ENCODE measurements at places on chromosomes 16 and 17. TPM values are rescaled to one million over a fixed set of nuclear protein-coding genes. Genes with fewer than 3 reads are reported as not detected.

MT4 gene
- not detected for total RNA-seq

CHD9NB gene
- total RNA-seq, result 12.3 TPM

OR3A3 gene
- 5.3 TPM for total RNA-seq

MBTD1 gene
- 41.9 TPM for total RNA-seq

GRCh38 chr16:3745751-3746355 lies 28.5 kb upstream of the TRAP1 start:
- no peak for DNase-seq

- peak; percentile 55 for DNase-seq
These were observed 986 bp downstream of the HAPSTR1 start for GRCh38 chr16:9092282-9092977.

- peak; percentile 66 for DNase-seq
These were observed 94.4 kb upstream of the CIBAR2 start for GRCh38 chr16:85206472-85207356.

- no peak for DNase-seq
These were observed 10.2 kb downstream of the FOXF1 start for GRCh38 chr16:86520317-86521210.

DNA sequence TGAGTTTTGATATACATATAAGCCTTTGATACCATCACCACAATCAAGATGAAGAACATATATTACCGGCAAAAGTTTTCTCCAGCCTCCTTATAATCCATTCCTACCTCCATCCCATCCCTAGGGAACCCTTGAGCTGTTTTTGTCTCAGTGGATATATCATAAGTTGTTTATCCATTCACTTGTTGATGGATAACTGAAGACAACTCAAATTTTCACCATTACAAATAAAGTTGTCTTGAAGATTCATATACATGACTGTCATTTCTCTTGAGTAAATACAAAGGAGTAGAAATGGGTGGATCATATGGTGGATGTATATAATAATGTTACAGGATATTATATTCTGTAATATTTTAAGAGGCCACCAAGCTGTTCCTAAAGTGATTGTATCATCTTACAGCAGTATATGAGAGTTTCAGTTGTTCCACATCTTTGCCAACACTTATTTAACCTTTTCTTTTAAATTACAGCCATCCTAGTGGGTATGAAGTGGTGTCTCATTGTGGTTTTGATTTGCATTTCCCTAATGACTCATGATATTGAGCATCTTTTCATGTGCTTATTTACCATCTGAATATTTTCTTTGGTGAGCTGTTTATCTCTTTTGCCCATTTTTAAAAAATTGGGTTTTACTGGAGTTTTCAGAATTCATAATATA lies 17.4 kb downstream of the NF1 start:
- DNase-seq, result no peak

DNA sequence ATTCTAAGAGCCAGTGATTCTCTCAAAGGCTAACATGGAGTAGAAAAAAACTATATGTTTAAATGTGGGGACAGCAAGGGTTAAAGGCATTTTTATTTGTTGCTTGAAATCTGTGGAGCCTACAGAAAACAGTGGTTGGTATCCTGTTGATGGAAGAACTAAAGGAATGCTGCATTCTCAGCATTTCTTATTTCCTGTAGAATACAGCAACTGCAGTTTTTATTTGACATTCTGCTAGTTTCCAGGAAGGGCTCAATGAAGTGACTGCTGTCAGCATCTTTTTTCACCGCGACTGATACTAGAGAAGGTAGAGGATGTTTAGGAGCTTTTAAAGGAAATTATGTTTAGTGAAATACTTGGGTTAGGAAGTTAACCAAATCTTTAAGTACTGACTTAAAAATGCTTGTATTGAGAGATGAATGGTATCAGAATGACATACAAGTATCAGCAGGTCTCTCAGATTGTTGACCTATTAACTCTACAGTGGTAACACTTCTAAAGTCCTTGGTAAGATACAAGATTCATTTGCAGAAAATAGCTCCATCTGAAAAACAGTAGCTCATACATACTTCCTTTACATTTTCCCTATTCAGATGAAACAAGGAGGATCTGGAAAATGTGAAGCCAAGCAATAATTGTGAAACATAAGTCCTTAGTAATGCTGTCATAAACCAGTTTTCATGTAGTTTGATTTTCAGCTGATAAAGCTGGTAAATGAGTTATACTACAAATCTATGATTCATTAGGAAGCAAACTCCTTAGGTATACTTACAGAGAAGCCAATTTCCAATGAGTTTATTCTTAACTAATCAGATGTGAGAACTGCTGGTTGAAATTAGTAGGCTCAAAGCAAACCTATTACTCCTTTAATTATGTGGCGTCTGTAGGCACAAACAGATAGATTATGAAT lies 15.2 kb downstream of the CLTC start:
- peak; percentile 75 for DNase-seq

- no peak for DNase-seq
These were observed 585 bp downstream of the WRAP53 start for GRCh38 chr17:7688808-7689316.

- DNase-seq, result no peak
These were observed 80.4 kb upstream of the IRX3 start for GRCh38 chr16:54366943-54367342.

DNA sequence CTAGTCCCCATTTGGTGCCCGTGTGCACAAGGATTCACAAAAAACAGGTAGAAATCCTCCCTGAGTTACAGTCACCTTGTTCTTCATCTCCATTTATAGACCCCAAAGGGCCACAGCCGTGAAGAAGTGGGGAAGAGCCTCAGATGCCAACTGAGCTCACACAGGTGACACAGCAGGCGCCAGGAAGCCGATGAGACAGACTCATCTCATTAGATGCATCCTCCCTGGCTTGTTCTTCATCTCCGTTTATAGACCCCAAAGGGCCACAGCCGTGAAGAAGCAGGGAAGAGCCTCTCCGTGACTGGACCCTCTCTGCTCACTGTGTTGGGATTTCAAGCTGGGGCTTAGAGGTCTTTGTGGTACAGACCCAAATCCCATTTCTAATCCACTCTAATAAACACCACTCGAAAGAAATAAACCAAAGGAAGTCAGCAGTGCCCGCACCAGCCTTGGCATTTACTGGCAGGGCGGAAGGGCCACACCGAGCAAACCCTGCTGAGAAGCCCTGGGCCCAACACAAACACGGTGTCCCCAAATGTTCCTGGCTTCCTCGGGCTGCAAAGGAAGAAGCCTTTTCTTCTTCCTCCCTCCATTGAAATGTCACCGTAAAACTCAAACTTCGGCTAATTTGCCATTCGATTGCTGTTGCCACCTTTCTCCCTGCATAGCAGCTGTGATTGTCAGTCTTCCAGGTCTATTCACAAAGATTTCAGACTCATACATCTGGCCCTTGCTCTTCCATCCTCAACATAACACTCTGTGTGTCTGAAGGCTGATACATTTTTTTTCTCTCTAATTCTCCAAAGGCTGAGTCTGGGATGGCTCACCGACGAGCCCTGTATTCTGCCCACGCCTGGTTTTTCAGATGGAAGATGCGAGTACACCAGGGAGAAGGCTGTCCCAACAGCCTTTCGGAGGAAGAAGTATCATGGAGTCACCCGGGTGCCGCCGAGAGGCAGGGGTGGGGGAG lies 44.9 kb upstream of the DOC2B start:
- no peak for DNase-seq

GRCh38 chr17:56031636-56032035 lies 121.6 kb upstream of the ANKFN1 start:
- DNase-seq, result no peak

- no peak for DNase-seq
These were observed 390.7 kb downstream of the GRIN2A start for GRCh38 chr16:9791556-9791955.

DNA sequence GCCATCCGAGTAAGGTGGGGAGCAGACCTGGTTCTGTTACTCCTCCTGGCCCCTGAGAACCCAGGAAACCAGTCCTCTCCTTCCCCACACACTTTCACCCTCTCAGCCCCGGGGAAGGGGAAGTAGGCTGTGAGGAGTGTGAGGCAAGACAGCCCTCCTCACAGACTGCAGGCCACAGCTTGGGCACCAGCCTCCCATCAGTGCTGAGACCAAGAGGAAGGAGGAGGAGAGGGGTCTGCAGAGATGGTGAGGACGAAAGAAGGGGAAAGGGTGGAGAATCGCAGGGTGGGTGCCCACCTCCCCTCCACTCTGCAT lies 7.0 kb downstream of the G6PC3 start:
- DNase-seq, result no peak
